ENCODE measurements at places on chromosomes 2 and 18. TPM values are rescaled to one million over a fixed set of nuclear protein-coding genes. Genes with fewer than 3 reads are reported as not detected.

IL18RAP gene
- total RNA-seq: 10.9 TPM

DIPK1C gene
- total RNA-seq: not detected

NT5DC4 gene
- total RNA-seq: 0.83 TPM

MYOM1 gene
- 4.6 TPM for total RNA-seq

DRC1 gene
- total RNA-seq: 18.4 TPM

REG3G gene
- total RNA-seq: 0.43 TPM

CAPN10 gene
- 42.9 TPM for total RNA-seq

SLC11A1 gene
- total RNA-seq: 262 TPM

UPP2 gene
- not detected for total RNA-seq

DNA sequence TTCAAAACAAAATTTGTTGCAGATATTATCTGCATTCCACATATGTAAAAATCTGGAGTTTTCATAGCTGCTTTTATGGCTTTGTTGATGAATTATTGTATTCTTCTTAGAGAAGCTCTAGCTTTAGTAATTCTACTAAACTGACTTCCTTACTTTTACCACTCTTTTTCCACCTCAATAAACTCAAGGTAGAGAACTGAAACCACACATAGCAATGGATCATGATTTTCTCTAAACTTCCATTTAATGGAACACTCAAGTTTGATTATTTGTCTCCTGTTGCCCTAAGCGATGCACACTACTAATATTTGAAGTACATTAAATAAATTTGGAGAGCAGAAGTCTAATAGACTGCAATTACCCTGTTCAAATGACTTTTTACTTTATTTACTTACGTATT lies 192.0 kb downstream of the NBAS start:
- DNase-seq: no peak
- no peaks in the 10 kb centered on the region for H3K4me1 ChIP-seq
- peaks cover 6% of the 10 kb centered on the region for H3K36me3 ChIP-seq
- H3K4me3 ChIP-seq: no peak overlapping the region

DNA sequence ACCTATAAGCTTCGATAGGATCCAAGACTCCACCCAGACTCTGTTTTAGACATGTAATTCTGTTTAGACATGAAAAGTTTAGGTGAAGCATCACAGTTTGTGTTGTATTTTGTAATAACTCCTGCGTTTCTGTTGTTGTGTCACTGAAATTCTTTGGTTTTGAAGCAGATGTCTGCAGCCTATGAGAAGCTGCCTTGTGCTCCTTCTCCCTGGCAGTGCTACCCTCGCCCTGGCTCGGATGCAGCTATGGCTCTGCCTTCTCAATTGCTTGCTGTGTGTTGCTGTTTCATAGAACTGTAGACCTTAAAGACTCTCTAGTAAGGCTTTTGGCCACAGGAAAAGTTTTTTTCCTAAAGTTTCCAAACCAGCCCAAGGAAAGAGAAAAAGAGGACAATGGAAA lies 40.2 kb upstream of the ZNF638 start:
- no peak overlapping the region for H3K27ac ChIP-seq
- peaks cover 4% of the 10 kb centered on the region for H3K4me1 ChIP-seq
- H3K4me3 ChIP-seq: no peak overlapping the region
- no peak for DNase-seq
- H3K27me3 ChIP-seq: no peaks in the 10 kb centered on the region
- H3K36me3 ChIP-seq: no peaks in the 10 kb centered on the region

DNA sequence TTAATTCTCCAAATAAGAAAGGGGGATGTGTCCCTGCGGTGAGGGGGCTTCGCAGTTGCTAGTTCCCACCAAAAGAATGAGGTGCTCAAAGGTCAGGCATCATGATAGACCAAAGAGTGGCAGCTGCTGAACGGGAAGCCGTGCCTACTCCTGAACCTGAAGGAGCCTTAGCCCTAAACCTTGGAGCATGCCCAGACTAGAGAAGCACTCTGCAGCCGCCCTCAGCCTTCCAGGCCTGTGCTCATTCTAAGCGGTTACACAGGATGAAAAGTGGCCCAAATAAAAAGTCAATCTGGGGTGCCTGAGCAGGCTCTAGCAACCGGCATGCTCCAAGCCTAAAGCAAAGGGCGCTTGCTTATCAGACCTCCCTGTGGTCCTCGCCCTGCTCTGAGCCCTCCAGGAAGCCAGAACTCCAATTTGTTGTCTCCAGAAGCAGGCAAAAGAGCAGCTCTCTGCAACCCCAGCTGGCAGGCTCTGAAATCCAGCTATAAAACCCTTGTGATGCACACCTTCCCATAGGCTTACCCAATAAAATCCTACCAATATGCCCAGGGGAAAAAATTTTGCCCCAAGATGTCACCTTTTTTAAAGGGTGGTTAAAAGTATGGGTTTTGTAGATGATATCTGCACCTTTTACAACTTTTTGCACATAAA lies 17.5 kb downstream of the UXS1 start:
- peak; percentile 26 for DNase-seq
- H3K27ac ChIP-seq: peak overlapping the region; percentile 39

DNA sequence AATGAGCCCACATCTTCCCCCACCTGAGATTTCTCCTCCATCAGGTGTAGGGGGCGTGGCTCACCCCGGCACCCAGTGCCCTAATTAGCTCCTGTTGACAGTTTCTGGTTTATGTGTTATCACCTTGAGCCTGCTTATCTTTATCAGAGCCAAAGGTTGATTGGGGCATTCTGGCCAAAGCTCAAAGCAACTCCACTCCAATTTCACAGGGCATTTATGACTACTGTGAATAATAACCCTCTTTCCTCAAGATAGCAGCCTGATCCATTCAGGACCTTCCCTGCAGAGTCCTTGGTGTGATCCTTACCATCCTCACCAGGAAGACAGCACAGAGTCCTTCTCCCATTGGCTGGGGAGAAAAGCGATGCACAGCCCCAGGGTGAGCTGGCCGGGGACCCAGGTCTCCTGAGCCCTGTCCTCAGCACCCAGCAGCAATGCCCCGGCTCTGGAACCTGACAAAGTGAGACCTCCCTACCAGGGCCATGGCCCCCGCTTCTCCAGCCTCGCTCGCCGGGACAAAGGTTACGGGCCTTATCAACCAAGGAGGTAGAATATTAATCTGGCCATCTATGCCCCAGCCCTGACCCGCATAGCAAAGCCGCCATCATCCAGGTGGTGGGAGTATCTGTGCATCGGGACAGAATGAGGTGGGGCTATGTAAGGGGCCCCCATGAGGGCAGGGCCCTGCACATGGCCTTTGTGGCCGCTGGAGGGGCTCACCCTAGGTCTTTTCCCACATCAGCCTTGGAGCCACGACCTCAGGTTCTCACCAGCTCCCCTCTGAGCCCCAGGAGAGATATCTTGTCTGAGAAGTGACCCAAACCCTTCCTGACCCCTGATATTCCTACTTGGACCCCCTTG lies 64.5 kb downstream of the ZFP36L2 start:
- no peaks in the 10 kb centered on the region for H3K36me3 ChIP-seq
- peaks cover 14% of the 10 kb centered on the region for H3K4me1 ChIP-seq
- H3K4me3 ChIP-seq: no peak overlapping the region

- no peaks in the 10 kb centered on the region for H3K4me1 ChIP-seq
- no peak overlapping the region for H3K27ac ChIP-seq
- no peak overlapping the region for H3K4me3 ChIP-seq
- DNase-seq: no peak
- H3K27me3 ChIP-seq: no peaks in the 10 kb centered on the region
- no peaks in the 10 kb centered on the region for H3K36me3 ChIP-seq
Observed at GRCh38 chr2:113220970-113221708, 47.4 kb downstream of the PSD4 start.

DNA sequence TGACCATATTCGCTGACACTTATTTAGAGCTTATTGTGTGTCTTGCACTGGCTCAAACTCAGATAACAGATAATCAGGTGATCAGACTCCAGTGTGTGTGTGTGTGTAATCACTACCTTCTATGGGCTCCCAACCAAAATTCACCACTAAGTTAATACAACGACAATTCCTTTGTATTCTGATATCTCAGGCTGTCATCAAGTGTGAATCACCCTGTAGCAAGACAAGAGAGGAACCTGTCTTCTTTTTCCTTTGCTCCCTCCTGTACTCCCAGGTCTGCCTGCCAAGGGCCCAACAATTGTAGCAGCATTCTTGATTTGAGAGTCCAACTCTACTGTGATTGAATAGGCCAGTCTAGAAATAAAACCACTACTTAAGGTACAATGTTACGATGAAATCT lies 25.8 kb downstream of the ITGB6 start:
- H3K4me1 ChIP-seq: no peaks in the 10 kb centered on the region
- no peaks in the 10 kb centered on the region for H3K27me3 ChIP-seq
- H3K4me3 ChIP-seq: no peak overlapping the region
- DNase-seq: no peak
- H3K36me3 ChIP-seq: no peaks in the 10 kb centered on the region

DNA sequence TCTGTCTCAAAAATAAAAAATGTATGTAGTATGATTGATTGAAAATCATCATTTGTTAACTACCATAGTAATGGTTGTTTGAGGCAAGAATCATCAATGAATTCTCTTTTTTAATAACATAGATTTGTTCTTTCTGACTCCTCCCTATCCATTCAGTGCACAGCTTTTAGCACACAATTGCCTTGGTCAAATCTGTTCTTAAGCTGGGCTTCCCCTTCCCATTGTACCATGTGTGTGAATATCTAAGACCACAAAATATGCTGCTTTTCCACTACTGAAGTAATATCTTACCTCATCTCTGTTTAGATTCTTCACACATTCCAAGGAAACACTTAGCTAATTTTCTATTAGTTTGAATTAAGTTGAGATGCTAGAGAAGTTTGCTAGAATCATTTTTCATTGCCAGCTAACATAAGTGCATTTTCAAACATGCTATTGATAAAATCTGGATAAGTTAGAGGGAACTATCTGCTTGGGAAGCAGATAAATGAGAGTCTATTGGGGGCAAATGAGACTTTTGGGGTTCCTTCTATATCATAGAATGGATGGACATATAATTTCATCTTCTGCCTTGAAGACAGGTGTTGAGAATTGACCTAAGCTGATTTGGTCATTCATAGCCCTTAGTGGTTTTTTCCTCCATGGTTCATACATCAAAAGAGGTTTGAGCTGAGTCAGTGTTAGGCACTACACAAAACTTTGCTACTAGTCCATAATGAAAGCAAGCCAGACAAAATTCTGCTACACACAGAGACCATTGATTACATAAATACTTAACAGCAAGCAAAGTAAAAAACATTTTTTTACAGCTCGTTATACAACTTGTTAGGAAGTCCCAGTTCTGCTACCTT lies 231.9 kb downstream of the PLCL1 start:
- no peak overlapping the region for H3K4me3 ChIP-seq
- no peaks in the 10 kb centered on the region for H3K27me3 ChIP-seq

DNA sequence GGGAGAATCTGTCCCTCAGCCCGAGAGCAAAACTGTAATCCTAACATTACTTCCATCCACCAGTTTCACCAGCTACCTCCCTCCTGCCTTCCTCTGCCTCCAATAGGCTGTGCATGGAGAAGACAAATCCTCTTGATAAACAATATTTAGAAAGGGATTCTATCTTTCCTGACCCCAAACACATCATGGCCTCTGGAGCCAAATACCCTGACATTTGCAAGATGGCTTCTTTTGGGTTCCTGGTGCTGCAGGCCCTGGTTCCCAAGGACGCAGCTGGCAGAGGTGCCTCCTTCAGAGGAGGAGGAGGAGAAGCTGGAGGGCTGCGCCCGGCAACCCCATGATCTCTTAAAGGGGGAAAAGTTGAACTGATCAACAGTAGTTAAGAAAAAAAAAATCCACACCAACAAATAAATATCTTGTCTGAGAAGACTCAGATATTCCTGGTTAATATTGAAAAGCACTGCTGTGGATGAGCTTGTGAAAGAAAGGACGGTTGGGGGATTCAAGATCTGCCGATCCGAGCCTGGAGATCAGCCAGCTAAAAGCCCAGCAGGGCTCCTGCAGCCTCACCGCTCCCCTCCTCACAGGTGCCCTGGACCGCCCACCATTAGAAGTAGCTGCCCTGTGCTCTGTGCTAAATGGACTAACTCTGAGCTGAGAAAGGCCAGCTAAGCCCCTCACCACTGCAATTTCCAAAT lies 116.8 kb downstream of the MSH2 start:
- DNase-seq: no peak
- peaks cover 8% of the 10 kb centered on the region for H3K27me3 ChIP-seq
- no peak overlapping the region for H3K27ac ChIP-seq

DNA sequence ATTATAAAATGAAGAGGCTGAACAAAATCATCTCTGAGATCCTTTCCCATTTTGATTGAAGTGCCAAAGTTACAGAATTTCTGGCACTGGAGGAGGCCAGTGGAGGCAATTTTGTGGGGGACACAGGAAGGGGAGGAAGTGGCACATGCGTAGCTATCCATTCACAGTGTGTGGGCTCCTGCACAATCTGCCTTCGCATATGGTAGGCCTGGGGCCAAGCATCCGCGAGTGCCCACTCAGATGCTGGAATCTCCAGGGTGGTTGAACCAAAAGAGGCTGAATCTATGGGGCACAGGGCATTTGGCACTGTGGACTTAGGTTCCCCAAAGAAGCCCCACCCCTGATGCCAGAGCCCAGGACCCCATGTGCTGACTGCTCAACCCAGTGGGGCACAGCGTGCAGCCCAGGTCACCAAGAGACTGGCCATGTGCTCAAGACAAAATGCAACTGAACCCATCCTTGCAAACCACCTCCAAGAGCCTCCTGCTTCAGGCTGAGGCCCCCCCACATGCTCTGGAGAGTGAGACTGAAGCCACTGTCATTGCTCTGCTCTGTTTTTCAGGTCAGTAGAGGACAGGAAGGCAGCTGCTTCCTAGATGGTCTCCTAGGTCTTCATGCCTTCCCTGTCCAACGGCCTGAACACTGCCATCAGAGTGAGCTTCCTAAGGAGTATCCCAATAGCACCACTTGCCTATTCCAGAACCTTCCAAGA lies 28.5 kb downstream of the ST8SIA5 start:
- H3K36me3 ChIP-seq: no peaks in the 10 kb centered on the region
- H3K27ac ChIP-seq: no peak overlapping the region
- DNase-seq: no peak

GRCh38 chr2:53600815-53601214 lies 166.8 kb upstream of the CHAC2 start:
- no peaks in the 10 kb centered on the region for H3K27me3 ChIP-seq
- no peak overlapping the region for H3K27ac ChIP-seq
- no peaks in the 10 kb centered on the region for H3K4me1 ChIP-seq

DNA sequence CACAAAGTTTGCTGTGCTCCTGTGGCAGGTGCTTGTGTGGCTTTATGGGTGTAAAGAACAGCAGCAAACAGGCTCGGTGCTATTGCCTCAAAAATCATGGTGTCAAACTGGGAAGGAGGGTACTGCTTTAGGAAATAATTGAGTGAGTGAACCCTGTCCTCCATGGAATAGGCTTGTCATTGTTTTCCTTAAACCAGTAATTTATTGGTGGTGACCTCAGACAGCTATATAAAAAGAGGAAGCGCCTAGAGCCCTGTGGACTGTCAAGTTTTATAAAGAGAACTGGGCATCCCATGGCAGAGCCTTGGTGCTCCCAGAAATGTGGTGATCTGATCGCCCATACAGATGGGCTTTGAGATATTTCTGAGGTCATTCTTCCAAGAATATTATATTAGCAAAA lies 4.7 kb upstream of the CXCR4 start:
- no peak overlapping the region for H3K27ac ChIP-seq
- no peak overlapping the region for H3K4me3 ChIP-seq
- no peaks in the 10 kb centered on the region for H3K4me1 ChIP-seq
- peaks cover 54% of the 10 kb centered on the region for H3K27me3 ChIP-seq
- DNase-seq: no peak

- H3K4me1 ChIP-seq: no peaks in the 10 kb centered on the region
- no peak overlapping the region for H3K4me3 ChIP-seq
- DNase-seq: peak; percentile 87
- H3K27me3 ChIP-seq: no peaks in the 10 kb centered on the region
Observed at GRCh38 chr18:33839452-33840211, 261.6 kb downstream of the ASXL3 start.

GRCh38 chr2:85951351-85952067 lies 62.7 kb upstream of the ST3GAL5 start:
- H3K4me3 ChIP-seq: no peak overlapping the region
- no peaks in the 10 kb centered on the region for H3K27me3 ChIP-seq
- H3K4me1 ChIP-seq: peaks cover 2% of the 10 kb centered on the region
- no peak overlapping the region for H3K27ac ChIP-seq
- H3K36me3 ChIP-seq: no peaks in the 10 kb centered on the region
- no peak for DNase-seq

Measured in lung (tissue), 17 donors.